ENCODE measurements at places on chromosomes 7 and 10.

DNA sequence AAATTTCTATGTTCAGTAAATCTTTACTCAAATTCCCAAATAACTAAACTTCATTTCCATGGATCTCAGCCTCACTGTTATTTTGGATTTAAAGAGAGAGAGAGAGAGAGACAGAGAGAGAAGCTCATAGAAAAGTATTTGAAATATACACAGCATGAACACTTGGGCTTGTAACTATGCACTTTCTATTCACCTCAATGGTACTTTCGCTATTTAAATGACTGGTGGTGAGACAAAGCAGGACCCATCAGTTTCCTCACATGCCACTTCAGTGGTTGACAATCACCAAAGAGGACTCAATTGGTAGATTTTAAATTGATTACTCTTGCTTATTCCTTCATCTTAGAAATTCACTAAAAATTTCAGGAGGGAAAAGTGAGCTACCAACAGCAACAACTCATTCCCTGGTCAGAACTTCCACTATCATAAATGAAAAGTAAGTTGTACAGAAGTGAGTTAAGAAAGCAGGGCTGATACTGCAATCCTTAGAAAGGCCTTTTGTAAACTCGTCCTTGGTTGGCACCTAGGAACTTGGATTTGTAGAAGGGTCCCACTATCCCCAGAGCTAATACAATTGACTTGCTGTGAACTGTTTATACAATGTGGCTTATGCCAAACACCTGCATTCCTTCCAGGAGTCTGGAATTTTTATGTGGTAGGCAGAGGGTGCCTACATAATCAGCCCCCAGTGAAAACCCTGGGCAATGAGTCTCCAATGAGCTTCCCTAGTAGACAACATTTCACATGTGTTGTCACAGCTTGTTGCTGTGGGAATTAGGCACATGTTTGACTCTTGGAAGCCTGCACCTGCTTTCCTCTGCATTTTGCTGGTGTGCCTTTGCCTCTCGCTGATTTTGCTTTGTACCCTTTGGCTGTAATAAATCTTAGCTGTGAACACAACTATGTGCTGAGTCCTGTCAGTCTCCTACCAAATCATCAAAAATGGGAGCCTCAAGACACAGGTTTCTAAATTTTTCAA, 10.8 kb downstream of the ERLIN1 start:
- DNase-seq = no peak

DNA sequence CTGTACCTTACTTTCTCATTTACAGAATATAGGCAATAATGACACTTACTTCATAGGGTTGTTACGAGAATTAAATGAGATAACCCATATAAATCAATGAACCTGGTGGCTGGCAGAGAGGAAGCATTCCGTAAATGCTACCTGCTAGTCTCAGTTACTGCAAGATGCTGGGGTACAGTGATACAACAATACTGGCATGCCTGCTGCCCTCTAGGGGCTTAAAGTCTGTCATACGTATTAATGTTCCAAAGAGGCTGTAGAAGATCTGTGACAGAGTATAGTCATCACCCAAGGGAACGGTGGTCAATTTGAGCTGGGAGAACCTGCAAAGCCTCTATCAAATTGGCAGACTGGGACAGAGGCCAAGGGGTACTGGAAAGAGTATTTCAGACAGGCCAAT, 421.5 kb downstream of the GPAM start:
- DNase-seq = no peak

- DNase-seq = no peak
These were observed 8.2 kb downstream of the EGFR start for GRCh38 chr7:55026867-55027490.

DNA sequence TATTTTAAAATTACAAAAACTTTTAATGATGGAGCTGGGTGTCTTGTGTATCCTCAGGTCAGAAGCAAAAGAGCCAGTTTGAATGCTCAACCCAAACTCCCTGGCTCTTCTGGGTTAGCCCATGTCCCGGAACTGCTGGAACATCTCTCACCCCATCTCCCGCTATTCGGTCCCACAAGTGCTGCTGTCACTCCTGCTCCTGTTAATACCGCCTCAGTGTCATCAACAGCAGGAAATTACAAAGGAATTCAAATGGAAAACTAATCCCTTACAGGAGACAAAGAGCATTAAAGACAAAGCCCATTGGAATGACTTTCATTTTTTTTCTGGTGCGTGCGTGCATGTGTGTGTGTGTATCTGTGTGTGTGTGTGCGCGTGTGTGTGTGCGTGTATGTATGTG, 112.0 kb upstream of the C7orf33 start:
- DNase-seq = no peak

- no peak for DNase-seq
These were observed 17.1 kb downstream of the LRRN3 start for GRCh38 chr7:111108000-111108399.

GRCh38 chr7:150986556-150986955, 4.3 kb upstream of the NOS3 start:
- DNase-seq = no peak

DNA sequence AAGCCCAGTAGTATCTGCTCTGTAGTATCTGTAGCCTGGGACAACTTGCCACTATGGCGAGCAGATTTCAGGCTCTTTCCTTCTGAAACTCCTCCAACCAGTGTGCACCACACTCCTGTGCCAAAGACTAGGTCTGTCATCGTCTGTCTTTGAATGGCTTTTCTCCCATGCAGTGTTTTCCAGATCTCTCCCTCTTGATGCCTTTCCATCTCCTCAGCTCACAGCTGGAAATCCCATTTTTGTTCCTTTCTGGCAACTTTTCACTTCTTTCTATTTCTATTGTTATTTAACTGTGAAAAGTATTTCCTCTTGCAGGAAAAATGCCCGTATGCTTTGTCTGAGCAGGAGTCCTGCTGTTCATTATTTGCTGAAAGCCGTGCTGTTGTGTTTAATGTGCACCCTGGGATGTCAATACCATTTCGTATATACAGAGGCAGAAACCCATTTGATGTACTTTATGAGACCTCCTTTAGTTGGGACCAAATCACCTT, 373.7 kb downstream of the PHTF2 start:
- DNase-seq = no peak

DNA sequence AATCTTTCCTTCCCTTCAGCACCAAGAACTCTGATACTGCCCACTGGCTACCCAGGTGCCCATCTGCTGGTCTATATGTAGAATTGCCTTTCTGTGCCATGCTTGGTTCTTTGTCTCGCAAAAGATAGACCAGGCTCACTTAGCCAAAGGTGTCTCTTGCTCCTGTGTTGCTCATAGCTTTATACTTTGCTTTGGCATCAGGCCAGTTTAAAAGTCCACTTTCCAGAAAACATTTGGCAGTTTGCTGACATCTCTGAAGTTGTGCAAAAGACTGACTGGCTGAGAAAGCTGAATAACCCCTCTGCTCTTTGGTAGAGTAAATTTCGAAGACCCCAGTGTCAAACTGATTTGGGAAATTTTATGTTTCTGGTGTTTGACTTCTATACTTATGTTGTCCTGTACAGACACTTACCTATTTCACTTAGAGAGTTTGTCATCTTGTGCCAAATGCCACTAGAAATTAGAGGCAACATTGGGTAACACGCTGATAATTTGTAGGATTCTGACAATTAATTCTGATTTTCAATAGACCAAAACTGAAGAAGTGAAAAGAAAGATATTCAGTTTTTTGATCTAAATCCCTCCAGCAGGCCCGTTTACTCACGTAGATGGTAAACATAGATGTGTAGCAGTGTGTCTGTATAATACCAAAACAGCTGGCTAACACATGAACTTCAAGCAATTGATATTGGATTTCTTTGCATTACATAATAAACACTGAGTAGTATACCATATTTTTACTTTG, 91.1 kb downstream of the CPED1 start:
- no peak for DNase-seq

DNA sequence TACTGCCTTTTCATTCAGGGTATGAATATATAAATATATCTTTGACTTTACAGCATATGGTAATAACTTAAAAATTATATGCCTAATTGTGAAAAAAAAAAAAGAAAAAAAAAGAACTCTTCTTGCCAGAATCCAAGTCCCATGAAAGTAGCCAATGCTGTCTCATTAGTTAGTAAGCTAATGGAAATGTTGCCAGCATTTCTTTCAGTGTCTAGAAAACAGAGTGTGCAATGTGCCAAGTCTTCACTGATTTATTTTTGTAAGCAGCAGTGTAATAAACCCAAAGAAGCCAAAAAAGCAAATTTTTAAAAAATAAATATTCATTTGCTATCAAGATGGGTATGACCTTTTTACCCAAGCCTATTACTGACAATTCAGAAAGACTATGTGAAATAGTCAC, 31.1 kb upstream of the LRRN3 start:
- no peak for DNase-seq

DNA sequence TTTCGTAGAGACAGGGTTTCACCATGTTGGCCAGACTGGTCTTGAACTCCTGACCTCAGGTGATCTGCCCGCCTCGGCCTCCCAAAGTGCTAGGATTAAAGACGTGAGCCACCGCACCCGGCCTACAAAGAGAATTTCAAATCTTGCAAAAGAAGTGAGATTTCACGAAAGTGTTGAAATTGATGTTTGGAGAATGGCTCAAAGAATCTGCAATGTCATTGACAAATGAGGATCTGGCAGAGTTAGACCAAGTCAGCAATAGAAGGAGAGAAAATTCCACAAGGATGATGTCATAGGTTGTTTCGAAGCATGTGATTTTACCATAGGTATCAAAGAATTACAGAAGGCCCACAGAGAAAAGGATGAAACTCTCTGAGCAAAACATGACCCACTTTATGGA, 71.7 kb downstream of the LYZL2 start:
- DNase-seq = no peak

GRCh38 chr10:132133449-132134240, 53.1 kb upstream of the DPYSL4 start:
- DNase-seq = no peak

DNA sequence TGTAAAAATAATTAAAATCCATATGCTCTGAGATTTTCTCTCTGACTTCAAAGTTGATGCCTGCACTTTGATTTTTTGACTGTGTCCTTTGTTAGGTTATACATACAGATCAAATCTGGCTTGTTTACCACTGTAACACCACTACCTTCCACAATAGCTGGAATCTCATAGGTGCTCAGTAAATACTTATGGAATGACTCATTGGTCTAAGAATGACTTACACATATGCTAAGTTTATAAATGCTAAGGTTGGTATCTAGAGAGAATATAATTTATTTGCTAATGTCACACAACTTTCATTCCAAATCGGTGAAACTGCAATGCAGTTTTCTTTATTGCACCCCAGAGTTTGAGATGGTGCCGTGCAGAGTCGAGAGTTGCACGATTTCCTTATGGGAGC, 578.5 kb downstream of the SH2D4B start:
- no peak for DNase-seq

GRCh38 chr10:88150339-88150738, 286.9 kb downstream of the PTEN start:
- no peak for DNase-seq

DNA sequence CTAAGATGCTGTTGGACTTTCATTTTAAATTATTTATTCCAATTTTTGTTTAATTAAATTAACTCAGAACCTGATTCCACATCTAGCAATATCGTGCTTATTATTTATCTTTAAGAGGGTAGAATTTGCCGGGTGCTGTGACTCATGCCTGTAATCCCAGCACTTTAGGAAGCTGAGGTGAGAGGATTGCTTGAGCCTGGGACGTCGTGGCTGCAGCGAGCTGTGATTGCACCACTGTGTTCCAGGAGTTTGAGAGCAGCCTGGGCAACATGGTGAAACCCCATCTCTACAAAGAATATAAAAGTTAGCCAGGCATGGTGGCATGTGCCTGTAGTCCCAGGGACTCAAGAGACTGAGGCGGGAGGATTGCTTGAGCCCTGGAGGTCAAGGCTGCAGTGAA, 47.8 kb downstream of the ZFAND4 start:
- DNase-seq = no peak

- no peak for DNase-seq
These were observed 20.8 kb downstream of the PILRA start for GRCh38 chr7:100394077-100394476.

DNA sequence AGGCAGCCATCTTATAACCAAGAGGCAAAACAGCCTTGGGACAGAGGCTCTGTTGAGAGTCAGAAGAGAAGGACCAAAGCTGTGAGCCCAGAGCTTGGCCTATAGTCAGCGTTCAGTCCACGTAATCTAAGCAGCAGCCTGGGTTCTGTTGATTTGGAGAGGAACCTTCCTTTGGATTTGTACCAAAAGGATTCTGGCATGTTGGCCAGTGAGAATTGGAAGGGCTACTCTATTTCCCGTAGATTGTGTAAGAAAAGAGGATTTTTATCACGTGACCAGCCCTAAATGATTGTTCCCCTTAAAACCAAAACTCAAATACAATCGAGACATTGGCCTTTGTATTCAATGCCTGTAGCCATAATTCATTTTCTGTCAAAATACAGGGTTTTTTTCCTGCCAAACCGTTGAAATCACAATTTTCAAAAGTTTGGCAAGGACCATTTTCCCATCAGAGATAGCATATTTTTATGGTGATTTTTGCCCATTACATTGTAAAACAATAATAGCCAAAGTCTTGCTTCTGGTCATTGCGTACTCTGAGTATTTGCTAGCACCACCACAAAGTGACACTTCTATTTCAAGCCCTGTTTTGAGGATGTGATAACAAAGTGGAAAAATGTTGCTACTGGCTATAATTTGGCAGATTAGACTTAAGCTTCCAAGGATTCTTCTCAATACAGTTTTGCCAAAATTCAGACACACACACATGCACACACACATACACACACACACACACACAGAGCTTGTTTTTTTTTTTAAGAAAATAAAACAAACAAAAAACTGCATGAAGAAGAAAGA, 23.1 kb upstream of the BMPER start:
- no peak for DNase-seq

DNA sequence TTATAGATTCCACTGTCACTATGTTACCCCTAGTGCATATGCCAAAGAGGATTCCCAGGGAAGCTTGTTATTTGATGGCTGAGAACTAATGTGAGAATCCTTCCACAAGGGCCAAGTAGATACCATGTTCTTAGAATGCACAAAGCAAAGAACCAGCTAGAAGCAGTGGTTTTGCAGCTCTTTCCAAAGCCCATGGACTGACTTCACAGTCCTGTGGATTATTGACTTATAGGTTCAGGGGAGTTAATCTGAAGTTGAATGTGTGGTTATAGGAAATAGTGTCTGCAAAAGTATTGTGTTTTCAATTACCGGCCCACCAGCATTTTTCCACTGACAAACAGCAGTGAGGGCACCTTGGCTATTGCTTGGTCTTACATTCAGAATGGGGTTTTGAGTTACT, 28.2 kb downstream of the TIMM23 start:
- no peak for DNase-seq

DNA sequence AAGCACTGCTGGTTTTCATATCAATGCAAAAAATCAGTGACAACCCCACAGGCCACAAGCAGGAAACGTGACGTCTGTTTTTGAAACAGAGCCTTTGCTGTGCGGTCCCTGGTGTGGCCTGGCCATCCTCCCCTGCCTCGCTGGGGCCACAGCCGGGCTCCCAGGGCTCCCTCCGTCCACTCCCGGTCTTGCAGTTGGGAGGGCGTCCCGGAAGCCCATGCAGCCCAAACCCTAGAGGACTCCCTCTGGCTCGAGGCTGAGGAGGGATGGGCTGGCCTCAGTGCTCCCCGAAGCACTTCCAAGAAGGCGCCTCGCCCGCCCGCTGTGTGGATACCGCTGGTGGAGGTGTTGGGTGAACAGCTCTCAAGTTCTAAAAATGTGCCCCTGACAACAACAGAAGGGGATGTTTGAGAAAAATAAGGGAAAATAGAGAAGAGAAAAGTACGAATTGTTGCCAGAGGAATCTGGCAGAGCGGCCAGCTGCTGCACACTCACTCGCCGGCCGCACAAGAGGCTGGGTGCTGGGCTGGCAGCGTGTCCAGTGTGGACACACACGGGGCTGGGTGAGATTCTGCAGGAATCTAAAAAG, 73.5 kb downstream of the ZRANB1 start:
- no peak for DNase-seq

All from NCI-H2171 treated with DMSO at 0.1 percent for 48 hours (cell line).